ENCODE measurements at places on chromosomes 5 and 9. TPM values are rescaled to one million over a fixed set of nuclear protein-coding genes. Genes with fewer than 3 reads are reported as not detected.
A peak's percentile ranks its signal among the peaks of the same experiment; 100 is the strongest.

Gene HINT1
- total RNA-seq = 167 TPM

Gene SLC4A9
- not detected for total RNA-seq

Gene ARSI
- 0.41 TPM for total RNA-seq

Gene RANBP6
- total RNA-seq = 8.4 TPM

DNA sequence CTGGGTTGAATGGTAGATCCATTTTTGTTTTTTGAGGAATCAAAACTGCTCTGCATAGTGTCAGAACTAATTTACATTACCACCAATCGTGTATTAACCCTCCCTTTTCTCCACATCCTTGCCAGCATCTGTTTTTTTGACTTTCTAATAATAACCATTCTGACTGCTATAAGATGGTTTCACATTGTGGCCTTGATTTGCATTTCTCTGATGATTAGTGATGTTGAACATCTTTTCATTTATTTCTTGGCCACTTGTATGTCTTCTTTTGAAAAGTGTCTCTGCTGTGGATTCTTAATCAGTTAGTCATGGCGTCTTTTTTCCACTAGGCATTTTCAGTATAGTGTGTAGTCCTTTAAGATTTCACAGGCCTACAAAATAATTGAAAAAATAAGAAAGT is 2144.3 kb upstream of the C9orf72 start:
- no peaks in the 10 kb centered on the region for H3K27me3 ChIP-seq
- no peaks in the 10 kb centered on the region for H3K4me1 ChIP-seq
- DNase-seq = no peak
- no peak overlapping the region for H3K27ac ChIP-seq

DNA sequence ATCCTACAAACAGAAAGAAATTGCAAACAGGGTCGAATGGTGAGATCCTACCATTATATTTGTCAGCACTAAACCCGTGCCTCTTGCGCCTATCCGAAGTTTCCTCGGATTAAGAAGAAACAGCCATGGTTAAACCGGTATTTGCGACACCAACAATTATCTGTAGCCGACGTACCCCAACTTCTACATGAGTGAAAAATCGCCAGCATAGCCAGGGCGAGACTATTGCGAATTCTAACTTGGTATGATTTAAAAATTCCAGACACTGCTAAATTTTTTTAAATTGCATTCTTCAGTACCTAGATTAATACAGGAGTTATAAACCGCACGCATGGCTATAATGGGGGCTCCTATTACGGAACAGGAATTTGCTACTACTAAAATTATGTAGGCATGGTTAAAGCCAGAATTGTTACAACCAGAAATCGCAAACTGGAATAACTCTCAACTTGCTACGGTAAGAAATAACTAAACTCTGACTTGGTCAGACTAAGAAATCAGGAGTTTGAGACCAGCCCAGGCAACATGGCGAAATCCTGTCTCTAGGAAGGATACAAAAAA is 25.3 kb upstream of the ANXA2R start:
- DNase-seq = no peak
- H3K4me3 ChIP-seq = peak overlapping the region; percentile 84
- H3K27me3 ChIP-seq = no peaks in the 10 kb centered on the region
- no peaks in the 10 kb centered on the region for H3K36me3 ChIP-seq
- peaks cover 40% of the 10 kb centered on the region for H3K4me1 ChIP-seq

DNA sequence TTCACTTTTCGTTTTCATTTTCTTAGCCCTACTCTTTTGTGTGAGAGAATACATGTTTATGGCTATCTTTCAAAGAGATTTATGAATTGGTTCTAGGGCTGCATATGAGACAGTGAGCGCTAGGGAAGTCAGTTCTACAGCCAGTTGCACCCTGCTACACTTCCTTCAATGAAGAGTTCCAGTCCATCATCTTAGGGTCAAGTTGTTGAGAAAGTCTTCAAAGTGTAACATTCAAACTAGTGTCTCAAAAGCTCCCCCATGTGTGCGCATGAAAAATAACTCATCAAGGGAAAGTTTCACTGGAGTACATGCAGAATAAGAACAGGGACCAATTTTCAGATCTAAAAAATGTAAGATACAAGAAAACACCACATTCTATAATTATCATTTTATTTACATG is 317.2 kb downstream of the DEPDC1B start:
- H3K27me3 ChIP-seq = no peaks in the 10 kb centered on the region
- DNase-seq = no peak
- H3K27ac ChIP-seq = peak overlapping the region; percentile 61
- no peak overlapping the region for H3K4me3 ChIP-seq

DNA sequence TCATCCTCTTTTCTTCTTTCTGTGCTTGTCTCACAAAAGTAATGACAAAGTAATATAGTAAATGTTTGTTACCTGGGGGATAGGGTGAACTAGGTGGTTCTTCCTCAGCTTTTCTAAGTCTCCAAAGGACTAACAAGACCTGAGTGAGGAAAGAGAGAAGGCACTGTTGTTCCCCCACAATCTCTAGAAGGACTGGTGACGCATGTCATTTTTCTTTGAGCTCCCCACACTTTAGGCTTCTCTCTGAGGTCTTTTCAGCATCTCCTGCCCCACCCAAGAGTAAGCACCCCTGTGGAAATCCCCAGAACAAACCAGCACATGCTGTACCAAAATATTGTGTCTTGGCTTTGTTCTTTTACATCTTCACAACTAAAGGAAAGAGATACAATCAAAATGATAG is 2.4 kb upstream of the IL7R start:
- H3K27me3 ChIP-seq = no peaks in the 10 kb centered on the region
- no peak for DNase-seq
- H3K4me3 ChIP-seq = no peak overlapping the region
- no peaks in the 10 kb centered on the region for H3K36me3 ChIP-seq
- no peak overlapping the region for H3K27ac ChIP-seq
- H3K4me1 ChIP-seq = no peaks in the 10 kb centered on the region

DNA sequence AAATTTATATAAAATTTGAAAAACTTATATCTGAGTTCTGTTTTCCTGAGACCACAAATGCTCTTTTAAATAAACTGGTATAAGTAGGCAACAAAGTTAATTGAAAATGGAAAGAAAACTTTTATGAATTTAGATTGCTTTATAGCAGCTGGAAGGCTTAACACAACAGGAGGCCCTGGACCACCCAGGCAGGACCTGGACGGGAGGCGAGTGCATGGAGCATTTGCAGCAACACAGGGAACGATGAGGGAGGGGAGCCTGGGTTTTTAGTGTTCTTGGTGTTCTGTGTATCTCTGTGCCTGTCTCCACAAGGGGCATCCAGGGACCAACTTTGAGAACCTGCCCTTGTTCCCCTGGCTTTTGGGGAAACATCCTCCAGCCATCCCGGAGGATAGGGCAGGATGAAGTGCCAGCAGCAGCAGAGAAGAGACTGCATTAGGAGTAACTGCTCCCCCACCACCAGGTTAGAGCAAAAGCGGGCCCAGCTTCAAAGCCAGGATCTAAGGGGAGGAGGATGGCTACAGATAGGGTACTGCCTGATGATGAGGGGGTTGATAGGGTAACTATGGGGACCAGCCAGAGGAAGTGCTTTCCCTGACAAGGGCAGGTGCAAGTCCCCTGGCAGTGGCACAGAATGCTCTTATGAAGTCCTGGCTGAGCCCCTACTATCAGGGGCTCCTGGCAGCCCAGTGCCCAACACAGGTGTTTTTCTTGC is 6.7 kb upstream of the SPATA31E1 start:
- H3K27ac ChIP-seq = no peak overlapping the region
- no peaks in the 10 kb centered on the region for H3K27me3 ChIP-seq
- no peak overlapping the region for H3K4me3 ChIP-seq
- H3K36me3 ChIP-seq = no peaks in the 10 kb centered on the region
- H3K4me1 ChIP-seq = no peaks in the 10 kb centered on the region

GRCh38 chr9:99224445-99224844 is 2.4 kb downstream of the SEC61B start:
- H3K4me1 ChIP-seq = peaks cover 52% of the 10 kb centered on the region
- H3K4me3 ChIP-seq = peak overlapping the region; percentile 11
- peaks cover 11% of the 10 kb centered on the region for H3K36me3 ChIP-seq
- no peak for DNase-seq
- no peak overlapping the region for H3K27ac ChIP-seq

DNA sequence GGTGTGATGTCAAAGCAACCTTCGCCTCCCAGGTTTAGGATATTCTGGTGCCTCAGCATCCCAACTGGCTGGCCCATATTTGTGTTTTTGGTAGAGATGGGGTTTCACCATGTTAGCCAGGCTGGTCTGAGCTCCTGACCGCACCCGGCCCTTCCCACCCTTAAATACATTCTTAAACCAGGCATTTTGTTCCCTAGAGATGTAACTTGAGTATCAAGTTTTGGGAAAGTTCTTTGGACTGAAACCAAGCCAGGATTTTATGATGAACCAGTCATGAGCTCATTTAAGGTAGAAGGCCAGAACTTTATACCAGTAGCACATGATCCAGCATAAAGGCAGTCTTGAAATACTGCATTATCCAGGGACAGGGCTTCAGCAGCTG is 3.5 kb downstream of the RPL7A start:
- no peak for DNase-seq
- peaks cover 19% of the 10 kb centered on the region for H3K4me1 ChIP-seq
- H3K27ac ChIP-seq = no peak overlapping the region
- peaks cover 36% of the 10 kb centered on the region for H3K36me3 ChIP-seq

Data from thoracic aorta (tissue), 2 donors.